Right cardiac atrium (tissue), 5 donors: ENCODE measurements at places on chromosomes 11 and 22. TPM values are rescaled to one million over a fixed set of nuclear protein-coding genes. Genes with fewer than 3 reads are reported as not detected.

The GCAT gene
- 18.2 TPM for total RNA-seq

DNA sequence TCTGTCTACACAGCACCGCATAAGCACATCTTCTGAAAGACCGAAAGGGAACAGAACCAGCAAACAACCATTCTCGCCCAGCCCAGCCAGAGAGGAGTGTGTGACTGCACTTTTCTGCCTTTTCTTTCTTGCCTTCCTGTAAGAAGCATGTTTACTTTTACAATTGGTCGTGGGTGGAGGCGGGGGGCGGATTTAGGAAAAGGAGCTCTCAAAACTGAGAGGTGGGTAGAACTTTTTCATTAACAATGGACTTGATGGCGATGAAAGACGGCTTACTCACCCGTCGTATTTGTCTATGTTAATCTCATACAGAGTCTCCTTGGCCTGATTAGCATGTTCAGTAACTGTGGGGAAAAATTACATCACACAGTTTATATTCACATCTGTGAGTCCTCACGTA, 27.2 kb downstream of the CERK start:
- DNase-seq, result no peak

DNA sequence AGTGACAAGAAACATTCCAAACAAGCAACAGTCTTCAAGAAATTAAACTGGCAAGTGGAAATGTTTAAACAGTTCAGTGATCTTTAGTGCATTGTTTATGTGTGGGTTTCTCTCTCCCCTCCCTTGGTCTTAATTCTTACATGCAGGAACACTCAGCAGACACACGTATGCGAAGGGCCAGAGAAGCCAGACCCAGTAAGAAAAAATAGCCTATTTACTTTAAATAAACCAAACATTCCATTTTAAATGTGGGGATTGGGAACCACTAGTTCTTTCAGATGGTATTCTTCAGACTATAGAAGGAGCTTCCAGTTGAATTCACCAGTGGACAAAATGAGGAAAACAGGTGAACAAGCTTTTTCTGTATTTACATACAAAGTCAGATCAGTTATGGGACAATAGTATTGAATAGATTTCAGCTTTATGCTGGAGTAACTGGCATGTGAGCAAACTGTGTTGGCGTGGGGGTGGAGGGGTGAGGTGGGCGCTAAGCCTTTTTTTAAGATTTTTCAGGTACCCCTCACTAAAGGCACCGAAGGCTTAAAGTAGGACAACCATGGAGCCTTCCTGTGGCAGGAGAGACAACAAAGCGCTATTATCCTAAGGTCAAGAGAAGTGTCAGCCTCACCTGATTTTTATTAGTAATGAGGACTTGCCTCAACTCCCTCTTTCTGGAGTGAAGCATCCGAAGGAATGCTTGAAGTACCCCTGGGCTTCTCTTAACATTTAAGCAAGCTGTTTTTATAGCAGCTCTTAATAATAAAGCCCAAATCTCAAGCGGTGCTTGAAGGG, 6.0 kb downstream of the MALAT1 start:
- no peak for DNase-seq

GRCh38 chr22:17422736-17423343, 53.6 kb downstream of the CECR2 start:
- no peak for DNase-seq

GRCh38 chr11:115159207-115159606, 345.0 kb downstream of the CADM1 start:
- DNase-seq, result no peak

DNA sequence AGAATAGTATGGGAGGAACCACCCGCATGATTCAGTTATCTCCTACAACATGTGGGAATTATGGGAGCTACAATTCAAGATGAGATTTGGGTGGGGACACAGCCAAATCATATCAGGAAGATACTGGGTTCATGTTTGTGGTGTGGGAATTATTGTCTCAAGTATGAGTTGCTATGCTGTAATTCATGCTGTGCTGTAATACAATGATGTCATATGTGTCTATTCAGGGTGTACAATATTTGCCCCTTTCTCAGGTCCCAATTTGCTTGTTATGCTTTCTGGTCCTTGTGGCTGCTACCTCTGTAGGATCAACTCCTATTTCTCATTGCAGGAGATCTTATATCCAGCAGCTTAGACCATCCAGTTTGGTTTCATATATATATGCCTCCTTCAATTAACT, 52.2 kb upstream of the ARHGAP20 start:
- no peak for DNase-seq

The OR52H1 gene
- total RNA-seq, result not detected

- no peak for DNase-seq
These were observed 58.0 kb upstream of the GLYATL1B start for GRCh38 chr11:59028105-59028504.

The HIC2 gene
- 1.1 TPM for total RNA-seq

- no peak for DNase-seq
These were observed 7.3 kb downstream of the ARHGAP8 start for GRCh38 chr22:44759430-44760310.

DNA sequence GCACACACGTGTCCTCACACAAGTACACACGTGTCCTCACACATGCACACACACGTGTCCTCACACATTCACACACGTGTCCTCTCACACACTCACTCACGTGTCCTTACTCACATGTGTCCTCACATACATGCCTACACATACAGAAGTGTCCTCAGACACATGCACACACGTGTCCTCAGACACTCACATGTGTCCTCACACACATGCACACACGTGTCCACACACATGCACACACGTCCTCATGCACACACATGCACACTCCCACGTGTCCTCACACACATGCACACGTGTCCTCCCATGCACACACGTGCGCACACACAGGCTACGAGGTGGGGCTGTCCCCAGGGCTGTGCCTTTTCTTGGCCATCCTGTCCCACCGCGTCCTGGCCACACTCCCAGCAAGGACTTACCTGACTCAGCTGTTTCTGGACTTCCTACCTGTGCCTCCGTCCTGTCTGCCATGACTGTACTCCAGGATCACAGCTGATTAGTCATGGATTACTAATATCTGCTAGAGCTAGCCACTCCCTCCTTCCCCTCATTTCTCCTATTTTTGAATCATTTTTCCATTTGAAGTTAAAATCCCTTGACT, 990.2 kb downstream of the BRD1 start:
- no peak for DNase-seq

The JRKL gene
- 8.1 TPM for total RNA-seq
